ENCODE measurements at places on chromosomes 3 and 15.

DNA sequence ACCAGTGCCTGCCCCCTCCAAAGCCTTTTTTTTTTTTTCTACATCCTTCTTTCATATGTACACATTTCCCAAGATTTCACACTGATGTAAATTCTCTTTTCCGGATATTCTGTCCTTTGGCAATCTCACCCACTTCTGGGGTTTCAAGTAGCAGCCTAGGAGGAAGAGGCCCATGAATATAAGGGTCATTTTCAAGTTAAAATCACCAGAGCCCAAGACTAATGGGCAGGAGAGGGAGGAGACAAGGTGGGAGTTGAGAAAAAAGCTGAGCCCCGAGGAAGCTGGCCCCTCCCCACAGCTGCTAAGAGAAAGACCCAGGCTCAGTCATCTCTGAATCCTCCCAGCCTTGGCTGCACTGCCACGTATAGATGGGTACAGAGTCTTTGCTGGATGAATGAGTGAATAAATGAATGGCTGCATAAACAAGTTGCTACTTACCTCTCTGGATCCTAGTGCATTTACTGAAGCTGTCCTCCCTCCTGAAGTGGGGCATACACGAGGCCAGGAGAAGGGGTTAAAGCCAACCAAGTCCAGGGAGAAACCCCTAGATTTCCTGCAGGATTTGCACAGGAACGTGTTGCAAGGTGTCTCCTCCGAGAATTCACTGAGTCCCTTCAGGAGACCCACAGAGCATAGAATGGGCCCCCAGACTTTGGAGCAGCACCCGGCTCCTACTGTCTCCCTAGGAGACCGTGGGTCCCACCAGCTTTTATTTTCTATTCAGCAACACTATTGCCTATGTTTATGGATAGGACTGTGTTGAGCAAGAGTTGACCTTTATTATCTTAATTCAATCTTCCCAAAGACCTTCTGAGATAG lies 100.8 kb upstream of the LIPC start:
- DNase-seq = no peak

DNA sequence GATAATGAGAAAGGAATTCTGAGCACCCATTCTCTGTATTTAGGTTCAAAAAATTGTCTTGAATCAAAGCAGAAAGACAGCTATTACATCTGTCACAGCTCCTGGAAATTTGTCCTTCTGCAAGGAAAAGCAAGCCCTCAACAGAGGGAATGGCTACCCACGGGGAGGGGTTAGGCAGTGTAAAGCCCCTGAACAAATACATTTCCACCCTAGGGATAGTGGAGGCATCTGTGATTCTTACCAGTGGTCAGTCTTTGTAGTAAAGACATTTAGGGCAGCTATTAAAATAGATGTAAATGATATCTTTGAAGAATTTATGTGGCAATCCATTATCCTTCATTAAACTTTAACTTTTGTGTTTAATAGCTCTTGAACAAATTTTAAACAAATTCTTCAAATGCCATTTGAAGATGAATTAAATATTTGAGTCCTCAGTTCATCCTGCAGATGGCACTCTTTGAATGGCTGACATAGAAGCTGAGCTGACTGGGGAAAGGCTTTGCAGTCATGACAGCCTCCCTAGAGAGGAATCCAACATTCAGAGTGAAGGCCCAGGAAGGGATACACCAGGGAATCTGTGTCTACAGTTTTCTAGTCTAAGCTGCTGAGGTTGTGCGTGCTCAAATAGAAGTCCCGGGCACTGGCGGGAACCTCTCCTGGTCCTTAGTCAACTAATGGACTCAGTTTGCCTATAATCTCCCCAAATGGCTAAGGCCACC lies 359.7 kb upstream of the ROPN1 start:
- no peak for DNase-seq

GRCh38 chr3:127184870-127185216 lies 8.1 kb upstream of the PRR23E start:
- no peak for DNase-seq

- no peak for DNase-seq
Measured at GRCh38 chr3:98512576-98512975, 10.1 kb downstream of the CLDND1 start.

Measured in stimulated activated CD8-positive, alpha-beta memory T cell treated with anti-CD3 and anti-CD28 coated beads, Interleukin-2, amount 100 ng/mL, for 48 hours (primary cell).